Activated naive CD4-positive, alpha-beta T cell treated with anti-CD3 and anti-CD28 coated beads for 36 hours (primary cell): ENCODE measurements at places on chromosomes 1 and 21. TPM values are rescaled to one million over a fixed set of nuclear protein-coding genes. Genes with fewer than 3 reads are reported as not detected.

AMY1B gene
- total RNA-seq, result not detected

HTR6 gene
- 0.19 TPM for total RNA-seq

C1QA gene
- not detected for total RNA-seq

CASQ1 gene
- not detected for total RNA-seq

GPR157 gene
- total RNA-seq, result 2.3 TPM

AVPR1B gene
- total RNA-seq, result not detected

MYOG gene
- total RNA-seq, result not detected

PLXNA2 gene
- 0.26 TPM for total RNA-seq

HRNR gene
- not detected for total RNA-seq

GRIK3 gene
- total RNA-seq, result not detected

SMCP gene
- not detected for total RNA-seq

DNA sequence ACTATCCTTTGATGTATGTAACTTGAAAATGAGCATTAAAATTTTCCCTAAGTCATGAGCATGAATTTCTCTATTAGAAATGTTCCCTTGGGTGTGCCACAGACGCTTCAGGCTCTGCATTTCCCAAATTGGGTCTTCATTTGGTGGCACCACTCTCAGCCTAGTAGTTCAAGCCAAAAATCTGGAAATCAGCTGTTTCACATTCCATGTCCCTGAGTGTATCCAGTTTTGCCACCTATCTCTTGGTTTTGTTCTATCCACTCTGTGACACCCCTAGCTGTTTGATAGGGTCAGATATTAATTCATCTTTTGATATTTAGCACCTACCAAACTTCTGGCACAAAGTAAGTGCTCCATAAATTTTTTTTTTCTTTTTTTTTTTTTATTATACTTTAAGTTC is 89.5 kb upstream of the DPH5 start:
- H3K27ac ChIP-seq, result no peak overlapping the region
- H3K36me3 ChIP-seq, result no peaks in the 10 kb centered on the region
- H3K27me3 ChIP-seq, result no peaks in the 10 kb centered on the region

DNA sequence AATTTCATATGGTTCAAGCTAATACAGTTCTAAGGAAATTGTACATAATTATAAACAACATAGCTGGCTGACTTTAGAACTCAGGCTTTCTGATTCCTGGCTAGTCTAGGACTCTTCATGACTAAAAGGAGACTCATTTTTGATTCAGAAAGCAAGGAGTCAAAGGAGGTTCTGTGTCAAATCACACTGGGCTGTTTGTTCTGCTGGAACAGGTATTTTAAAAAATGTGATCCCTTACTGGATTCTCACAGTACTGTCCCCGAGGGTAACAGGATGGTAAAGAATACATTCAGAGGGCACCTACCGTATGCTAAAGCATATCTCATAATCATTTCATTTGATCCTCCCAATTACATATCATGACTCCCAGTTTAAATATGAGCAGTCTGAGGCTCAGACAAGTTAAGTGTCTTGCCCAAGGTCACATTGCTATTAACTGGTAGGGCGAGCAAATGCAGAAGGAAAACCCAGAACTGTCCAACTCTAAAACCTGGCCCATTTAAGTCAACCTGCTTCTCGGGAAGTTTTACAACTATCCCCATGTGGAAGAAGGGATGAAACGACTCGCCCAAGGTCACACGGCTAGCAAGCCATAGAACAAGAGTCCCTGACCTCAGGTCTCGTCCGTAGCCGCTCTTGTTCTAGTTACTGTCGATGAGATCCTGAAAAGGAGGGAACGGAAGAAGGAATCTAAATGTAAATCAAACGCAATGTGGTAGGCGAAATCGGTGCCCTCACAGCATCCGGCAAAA is 675 bp downstream of the MYSM1 start:
- H3K36me3 ChIP-seq, result peaks cover 10% of the 10 kb centered on the region
- peak overlapping the region; percentile 91 for H3K27ac ChIP-seq
- peak; percentile 17 for DNase-seq
- peaks cover 19% of the 10 kb centered on the region for H3K4me1 ChIP-seq
- H3K27me3 ChIP-seq, result no peaks in the 10 kb centered on the region

DNA sequence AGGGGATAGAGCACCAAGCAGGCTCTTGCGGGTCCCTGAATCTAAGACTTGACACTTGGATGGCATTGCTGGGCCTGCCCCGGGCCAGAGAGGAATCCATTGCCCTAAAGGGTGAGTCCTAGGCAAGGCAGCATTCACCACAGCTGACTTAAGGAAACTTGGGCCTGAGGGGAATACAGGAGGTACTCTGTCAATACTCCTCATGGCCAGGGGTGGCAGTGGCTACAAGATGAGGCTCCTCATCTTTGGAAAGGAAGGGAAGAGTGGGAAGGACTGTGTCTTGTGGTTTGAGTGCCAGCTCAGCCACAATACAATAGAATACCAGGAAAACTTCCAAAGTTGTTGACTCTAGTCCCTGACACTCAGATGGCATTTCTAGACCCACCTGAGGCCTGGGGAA is 5.1 kb downstream of the KRTAP22-1 start:
- H3K4me3 ChIP-seq, result no peak overlapping the region
- H3K36me3 ChIP-seq, result no peaks in the 10 kb centered on the region
- H3K4me1 ChIP-seq, result no peaks in the 10 kb centered on the region
- no peak overlapping the region for H3K27ac ChIP-seq

- no peak for DNase-seq
- H3K27ac ChIP-seq, result no peak overlapping the region
- no peak overlapping the region for H3K4me3 ChIP-seq
- H3K4me1 ChIP-seq, result no peaks in the 10 kb centered on the region
- no peaks in the 10 kb centered on the region for H3K36me3 ChIP-seq
Measured at GRCh38 chr1:211705467-211706091, 30.2 kb upstream of the NEK2 start.

DNA sequence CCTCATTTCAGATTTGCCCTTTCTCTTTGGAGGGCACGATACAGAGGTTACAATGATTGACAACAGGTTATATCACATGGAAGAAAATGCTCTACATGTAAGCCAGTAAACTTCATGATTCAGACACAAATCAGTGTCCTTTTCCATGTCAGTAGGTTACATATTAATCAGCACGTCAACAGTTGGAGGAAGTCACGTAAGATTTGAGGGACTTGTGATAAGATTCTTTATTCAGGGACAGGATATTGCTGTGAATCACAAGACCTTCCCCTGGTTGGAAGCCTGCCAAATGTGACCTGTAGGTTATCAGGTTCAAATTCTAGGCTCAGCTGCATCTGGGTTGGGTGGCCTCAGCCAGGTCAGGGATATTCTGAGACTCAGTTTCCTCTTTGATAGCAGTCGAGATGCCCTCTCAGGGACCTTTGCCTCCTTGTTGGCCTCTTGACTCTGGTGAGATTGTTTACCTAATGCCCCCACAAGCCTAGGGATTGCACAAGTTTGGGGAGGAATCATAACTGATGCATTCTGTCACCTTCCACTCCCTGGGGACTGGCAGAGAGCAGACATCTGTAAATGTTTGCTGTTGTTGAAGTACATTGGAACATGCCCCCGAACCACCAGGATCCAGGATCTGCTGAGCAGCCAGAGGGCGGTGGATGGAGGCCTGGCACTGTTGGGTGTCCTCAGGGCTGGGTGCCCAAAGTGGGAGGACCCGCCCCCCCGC is 31.9 kb downstream of the SERINC2 start:
- no peaks in the 10 kb centered on the region for H3K27me3 ChIP-seq
- no peaks in the 10 kb centered on the region for H3K4me1 ChIP-seq
- H3K27ac ChIP-seq, result no peak overlapping the region
- no peak overlapping the region for H3K4me3 ChIP-seq
- no peak for DNase-seq
- H3K36me3 ChIP-seq, result no peaks in the 10 kb centered on the region

DNA sequence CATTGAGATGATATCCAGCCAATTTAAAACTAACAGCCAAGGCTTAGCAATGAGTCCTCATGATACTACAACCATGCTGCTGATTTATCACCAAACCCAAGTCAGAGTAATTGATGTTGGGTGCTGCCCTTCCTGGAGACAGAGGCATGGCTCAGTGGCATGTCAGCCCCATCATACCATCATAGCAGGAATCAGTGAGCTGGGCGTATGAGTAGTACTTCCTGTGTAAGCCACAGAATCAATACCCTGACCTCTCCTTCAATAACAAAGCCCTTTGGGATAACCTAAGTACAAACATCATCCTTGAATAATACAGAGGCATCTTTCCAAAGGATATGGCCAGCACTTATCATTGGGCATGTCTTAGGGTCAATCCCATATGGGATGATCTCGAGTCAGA is 3.0 kb upstream of the LCE1E start:
- H3K4me3 ChIP-seq, result no peak overlapping the region
- no peaks in the 10 kb centered on the region for H3K4me1 ChIP-seq
- H3K27me3 ChIP-seq, result peaks cover 30% of the 10 kb centered on the region

DNA sequence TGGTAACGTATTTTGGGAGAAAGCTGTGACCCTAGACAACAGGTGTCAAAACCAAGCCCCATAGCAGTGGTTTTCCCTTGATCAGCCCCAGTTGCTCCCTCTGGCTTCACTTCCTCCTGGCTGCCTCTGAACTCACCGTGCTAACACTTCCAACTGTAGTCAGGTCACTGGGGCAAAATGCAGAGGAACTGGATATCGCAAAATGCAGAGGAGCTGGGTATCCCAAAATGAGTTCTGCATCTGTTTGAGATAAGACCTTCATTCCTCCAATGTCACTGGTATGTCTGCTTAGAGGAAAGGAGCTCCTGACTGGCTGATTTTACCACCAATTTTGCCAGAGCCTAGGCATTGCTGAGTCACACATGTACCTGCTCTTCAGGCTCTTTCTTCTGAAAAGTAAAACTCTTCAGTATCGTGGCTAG is 19.6 kb upstream of the TACSTD2 start:
- peaks cover 42% of the 10 kb centered on the region for H3K27me3 ChIP-seq
- H3K4me3 ChIP-seq, result no peak overlapping the region
- DNase-seq, result no peak
- H3K27ac ChIP-seq, result no peak overlapping the region
- no peaks in the 10 kb centered on the region for H3K4me1 ChIP-seq

- peaks cover 18% of the 10 kb centered on the region for H3K4me1 ChIP-seq
- no peak overlapping the region for H3K4me3 ChIP-seq
- DNase-seq, result no peak
- H3K27ac ChIP-seq, result no peak overlapping the region
- no peaks in the 10 kb centered on the region for H3K27me3 ChIP-seq
Measured at GRCh38 chr1:52751589-52752483, 25.6 kb downstream of the ZYG11B start.

GRCh38 chr1:54442185-54442584 is 36.0 kb upstream of the SSBP3 start:
- H3K27ac ChIP-seq, result no peak overlapping the region
- no peaks in the 10 kb centered on the region for H3K27me3 ChIP-seq
- no peak for DNase-seq
- no peaks in the 10 kb centered on the region for H3K36me3 ChIP-seq
- H3K4me3 ChIP-seq, result no peak overlapping the region

GRCh38 chr1:97489834-97490233 is 431.0 kb downstream of the DPYD start:
- H3K36me3 ChIP-seq, result peaks cover 2% of the 10 kb centered on the region
- no peaks in the 10 kb centered on the region for H3K4me1 ChIP-seq
- no peaks in the 10 kb centered on the region for H3K27me3 ChIP-seq
- no peak for DNase-seq
- no peak overlapping the region for H3K27ac ChIP-seq

- DNase-seq, result peak; percentile 56
- peak overlapping the region; percentile 68 for H3K4me3 ChIP-seq
- peaks cover 55% of the 10 kb centered on the region for H3K4me1 ChIP-seq
- H3K27ac ChIP-seq, result peak overlapping the region; percentile 91
- H3K27me3 ChIP-seq, result no peaks in the 10 kb centered on the region
Measured at GRCh38 chr1:116986421-116987255, 14.9 kb upstream of the CD101 start.

GRCh38 chr1:58908561-58909560 is 125.0 kb upstream of the JUN start:
- no peaks in the 10 kb centered on the region for H3K36me3 ChIP-seq
- no peak overlapping the region for H3K27ac ChIP-seq
- H3K4me3 ChIP-seq, result no peak overlapping the region
- peaks cover 2% of the 10 kb centered on the region for H3K4me1 ChIP-seq
- H3K27me3 ChIP-seq, result no peaks in the 10 kb centered on the region
